Dermis blood vessel endothelial cell (primary cell): ENCODE measurements at places on chromosomes 12 and 14.

GRCh38 chr12:131032082-131032750, 78.5 kb downstream of the ADGRD1 start:
- DNase-seq, result no peak

- peak; percentile 71 for DNase-seq
These were observed at the start of gene GNG2 for GRCh38 chr14:51860164-51860824. GNG2 (plus strand) TSS chr14:51860612; CDS start chr14:51950679, 90,067 bp downstream.

- peak; percentile 35 for DNase-seq
These were observed 42.9 kb upstream of the TESC start for GRCh38 chr12:117142094-117142493.

DNA sequence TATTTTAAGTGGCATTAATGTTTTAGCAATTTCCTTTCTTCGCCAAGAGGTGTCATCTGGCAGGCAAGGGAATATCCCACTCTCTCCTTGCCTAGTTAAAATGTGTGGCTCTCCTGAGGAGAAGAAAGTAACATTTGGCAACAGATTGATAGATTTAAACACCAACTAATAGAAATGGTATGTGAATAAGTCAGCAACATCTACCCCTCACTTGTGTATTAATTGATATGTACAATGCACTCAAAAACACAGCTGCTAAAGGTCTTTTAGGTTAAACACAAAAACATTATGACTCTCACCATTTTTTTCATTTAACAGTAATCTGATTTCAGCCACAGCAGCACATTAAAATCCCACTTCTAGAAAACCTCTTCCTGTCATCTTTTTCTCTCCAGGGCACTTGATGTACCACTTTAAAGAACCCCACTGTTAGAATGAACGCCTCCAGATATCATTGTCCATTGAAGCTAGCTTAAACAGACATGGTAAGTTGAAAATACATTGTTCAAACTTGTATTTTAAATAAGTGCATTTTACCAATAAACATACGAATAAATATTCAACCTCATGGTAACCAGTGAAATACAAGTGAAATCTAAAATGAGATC, 151.7 kb downstream of the RPAP3 start:
- no peak for DNase-seq

DNA sequence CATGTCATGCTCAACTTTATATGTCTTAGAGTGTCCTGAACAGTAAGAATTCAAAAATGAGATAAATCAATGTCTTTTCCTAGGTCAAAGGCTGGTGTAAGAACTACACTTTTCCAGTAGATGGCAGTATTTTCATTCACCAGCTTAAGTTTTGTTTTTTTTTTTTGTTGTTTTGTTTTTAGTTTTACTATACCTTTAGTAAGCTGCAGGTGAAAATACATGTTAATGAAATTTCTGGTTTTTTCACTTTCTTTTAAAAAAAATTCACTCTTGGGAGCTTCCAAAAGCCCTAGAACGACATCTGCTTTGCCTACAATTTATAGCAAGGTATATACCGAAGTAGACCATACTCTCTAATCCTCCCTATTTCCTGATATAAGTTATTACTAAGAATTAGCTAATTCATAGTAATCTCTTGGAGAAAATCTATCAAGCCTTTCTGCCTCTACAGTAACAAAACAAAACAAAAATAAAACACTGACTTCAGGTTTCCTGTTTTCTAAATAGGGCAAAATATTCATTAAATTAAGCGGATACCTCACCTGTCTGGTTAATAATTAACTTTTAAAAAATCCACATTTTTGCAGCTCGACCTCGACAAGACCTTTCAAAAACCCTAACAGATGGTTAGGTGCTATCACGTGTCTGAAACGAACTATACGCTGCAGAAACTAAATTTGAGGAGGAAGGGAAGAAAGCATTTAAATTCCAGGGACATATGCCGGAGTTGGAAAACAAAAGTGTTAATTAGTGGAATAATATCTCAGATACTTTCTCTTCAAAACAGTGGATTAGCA, 2.7 kb upstream of the SAMD4A start:
- DNase-seq, result peak; percentile 73

GRCh38 chr12:3333991-3334391, 157.0 kb upstream of the PRMT8 start:
- DNase-seq, result no peak

- no peak for DNase-seq
These were observed 178.0 kb upstream of the TMEM132C start for GRCh38 chr12:128088926-128089325.

DNA sequence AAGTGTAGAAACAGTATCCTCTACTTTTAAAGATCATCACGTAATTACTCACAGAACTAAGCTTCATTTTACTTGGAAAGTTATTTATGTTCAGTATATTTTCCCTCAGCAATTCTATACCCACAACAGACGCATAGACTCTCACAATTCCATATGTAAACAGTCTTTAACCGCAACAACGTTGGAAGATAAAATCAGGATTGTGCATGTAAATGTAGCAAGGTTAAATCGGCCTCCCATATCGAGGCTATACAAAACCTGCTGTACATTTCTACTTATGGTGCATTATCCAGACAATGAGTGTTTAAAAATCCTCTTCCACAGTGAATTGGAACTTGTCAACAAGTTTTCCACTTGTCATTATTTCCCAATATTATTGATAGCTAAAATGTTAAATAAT, 581.1 kb downstream of the SLC16A7 start:
- DNase-seq, result no peak

DNA sequence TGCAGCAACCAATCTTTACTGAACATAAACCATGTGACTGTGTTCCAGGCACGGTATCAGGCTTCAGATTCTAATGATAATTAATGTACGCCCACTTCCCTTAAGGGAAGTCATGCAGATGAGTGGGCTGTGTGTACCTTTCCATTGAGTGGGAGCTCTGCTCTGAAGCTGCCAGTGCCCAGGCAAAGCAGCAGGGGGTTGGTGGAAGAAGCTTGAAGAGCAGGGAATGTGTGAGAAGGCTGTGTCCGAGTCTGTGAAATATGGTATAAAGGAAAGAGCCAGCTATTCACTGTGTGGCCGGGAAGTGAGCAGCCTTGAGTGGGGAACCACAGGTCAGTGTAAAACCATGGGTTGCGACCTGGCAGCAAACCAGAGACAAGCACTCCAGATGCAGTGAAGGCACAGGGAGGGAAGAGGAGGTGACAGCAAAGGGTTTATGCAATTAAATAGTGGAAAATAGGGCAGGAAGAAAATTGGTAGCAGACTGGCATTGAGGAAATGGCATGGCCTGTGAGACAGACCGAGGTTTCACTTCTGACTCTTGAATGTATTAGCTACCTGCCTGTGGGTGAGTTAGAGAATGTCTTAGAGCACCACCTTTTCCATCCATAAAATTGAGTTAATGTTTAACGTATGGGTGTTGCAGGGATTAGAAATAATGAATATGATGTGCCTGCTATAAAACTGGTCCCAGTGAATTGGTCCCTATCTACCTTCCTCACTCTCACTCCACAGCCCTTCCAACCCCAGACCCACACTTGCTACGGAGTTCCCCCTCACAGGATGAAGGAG, 116.4 kb downstream of the NTF3 start:
- peak; percentile 13 for DNase-seq
